ENCODE measurements at places on chromosomes 16 and 17.

GRCh38 chr16:57405097-57405496, 530 bp downstream of the CCL17 start:
- no peak for DNase-seq

- no peak for DNase-seq
Observed at GRCh38 chr17:57633236-57633635, 111.9 kb downstream of the CCDC182 start.

- DNase-seq = no peak
Observed at GRCh38 chr17:54909766-54910165, 9.1 kb downstream of the TOM1L1 start.

DNA sequence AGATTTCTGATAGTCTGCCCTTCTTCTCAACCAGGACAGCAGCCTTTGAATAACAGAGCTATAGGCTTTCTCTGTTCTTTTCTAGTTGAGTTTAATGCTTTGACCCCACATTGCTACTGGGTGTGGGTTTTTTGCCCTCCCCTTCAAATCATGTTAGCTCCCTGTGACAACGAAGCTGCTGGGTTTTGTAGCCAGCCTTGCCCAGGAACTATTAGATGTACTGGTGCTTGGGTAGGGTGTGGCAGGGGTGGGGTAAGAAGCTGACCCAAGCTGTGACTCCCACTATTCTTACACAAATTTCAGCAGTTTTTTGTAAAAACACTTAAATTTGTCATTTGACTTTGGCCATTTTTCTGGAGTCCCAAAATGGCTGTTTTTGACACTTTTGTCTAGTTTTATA, 69.7 kb downstream of the NLK start:
- DNase-seq = no peak

GRCh38 chr17:63369233-63369632, 76.9 kb downstream of the CYB561 start:
- no peak for DNase-seq

- DNase-seq = no peak
Observed at GRCh38 chr16:13995194-13995593, 75.2 kb downstream of the ERCC4 start.

DNA sequence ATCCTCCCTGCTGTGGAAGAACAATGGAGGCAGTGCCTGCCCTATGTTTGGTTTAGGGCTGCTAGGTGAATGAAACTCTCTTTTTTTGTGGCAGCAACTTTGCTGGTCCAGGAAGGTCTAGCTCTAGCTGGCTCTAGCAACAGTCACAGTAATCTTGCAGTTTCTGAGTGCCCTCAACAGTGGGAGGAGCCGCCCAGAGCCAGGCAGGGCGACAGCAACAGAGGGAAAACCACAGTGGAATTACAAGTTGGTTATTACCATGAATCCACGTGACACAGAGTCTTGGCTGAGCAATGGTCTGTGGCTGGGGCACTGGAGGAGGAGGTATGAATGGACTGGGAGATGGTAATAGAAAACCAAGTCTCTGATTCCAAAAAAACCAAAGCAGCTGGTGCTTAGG, 10.3 kb downstream of the HSPB9 start:
- no peak for DNase-seq

DNA sequence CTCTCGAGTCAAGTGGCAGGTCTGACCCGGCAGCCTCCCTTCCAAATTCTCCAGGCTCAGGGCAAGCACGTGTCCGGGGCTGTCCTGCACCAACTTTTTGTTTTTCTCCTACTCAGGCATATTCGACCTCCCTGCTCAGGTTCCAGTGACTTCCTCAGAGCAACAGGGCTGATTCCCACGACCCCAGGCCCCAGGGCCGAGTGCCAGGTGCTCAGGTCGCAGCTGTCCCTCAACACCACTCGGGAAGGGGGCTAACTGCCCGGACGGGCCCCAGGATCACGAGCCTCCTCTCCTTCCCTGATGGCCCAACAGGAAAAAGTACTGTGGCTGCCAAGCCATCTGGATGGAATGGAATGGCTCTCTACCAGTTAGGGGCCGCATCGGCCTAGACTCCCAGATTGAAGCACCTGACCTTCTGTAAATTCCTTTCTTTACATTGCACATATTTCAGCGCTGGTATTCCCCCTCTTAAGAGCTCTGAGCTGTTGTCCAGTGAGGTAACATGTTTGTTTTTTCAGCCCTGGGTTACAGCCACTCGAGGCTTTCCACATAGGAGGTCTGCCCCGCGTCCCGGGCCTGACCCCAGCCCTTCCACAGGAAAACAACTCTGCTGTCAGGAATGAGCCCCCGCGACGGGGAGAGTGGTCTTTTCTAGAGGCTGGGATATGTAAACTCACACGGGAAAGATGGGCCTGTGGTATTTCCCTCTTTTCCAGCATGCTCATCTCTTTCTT, 25.0 kb downstream of the NXN start:
- no peak for DNase-seq

DNA sequence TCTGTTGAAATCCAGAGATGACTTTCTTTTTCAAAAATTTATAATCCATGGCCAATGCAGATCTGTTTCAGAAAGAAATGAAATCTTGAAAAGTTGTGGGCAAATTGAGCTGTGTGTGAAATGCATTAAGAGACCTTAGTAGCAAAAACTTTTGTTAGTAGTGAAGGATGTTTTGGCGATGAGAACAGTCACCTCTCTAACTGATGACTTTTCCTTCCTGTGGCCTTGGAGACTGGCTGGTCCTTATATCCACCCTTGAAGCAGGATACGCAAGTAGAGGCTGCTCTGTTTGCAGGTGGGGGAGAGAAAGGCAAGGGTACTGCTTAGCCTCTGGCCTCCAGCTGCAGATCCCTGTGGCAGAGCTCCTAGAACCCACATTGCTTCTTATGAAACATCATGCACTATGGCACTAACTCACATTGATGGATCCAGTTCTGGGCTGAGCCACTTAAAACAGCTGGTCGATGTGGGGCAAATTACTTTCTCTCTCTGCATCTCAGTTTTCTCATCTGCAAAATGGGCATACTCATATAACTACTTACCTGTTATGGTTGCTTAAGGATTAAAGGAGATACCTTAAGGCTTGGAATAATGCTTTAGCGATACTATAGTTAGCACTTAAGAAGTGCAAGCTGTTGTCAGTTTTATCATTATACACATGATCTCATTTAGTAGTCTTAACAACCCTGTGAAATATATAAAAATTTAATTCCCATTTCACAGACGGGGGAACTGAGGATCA, 89.3 kb downstream of the SDR42E1 start:
- DNase-seq = no peak

- DNase-seq = no peak
Observed at GRCh38 chr16:82091241-82091640, 56.2 kb downstream of the HSD17B2 start.

- no peak for DNase-seq
Observed at GRCh38 chr16:87490096-87490798, 2.6 kb downstream of the ZCCHC14 start.

DNA sequence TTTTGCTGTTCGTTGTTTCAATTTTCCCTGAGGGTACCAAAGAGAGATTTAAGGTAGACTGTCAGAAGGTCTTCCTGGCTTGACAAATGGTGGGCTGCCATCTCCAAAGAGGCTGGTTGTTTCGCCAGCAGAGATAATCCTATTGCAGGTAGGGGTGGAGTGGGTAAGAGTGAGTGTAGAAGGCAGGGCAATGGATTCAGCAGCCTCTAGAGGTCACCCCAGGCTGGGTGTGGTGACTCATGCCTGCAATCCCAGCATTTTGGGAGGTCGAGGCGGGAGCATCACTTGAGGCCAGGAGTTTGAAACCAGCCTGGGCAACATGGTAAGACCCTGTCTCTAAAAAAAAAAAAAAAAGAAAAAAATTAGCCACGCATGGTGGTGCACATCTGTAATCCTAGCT, 34.6 kb downstream of the DCAKD start:
- DNase-seq = no peak

DNA sequence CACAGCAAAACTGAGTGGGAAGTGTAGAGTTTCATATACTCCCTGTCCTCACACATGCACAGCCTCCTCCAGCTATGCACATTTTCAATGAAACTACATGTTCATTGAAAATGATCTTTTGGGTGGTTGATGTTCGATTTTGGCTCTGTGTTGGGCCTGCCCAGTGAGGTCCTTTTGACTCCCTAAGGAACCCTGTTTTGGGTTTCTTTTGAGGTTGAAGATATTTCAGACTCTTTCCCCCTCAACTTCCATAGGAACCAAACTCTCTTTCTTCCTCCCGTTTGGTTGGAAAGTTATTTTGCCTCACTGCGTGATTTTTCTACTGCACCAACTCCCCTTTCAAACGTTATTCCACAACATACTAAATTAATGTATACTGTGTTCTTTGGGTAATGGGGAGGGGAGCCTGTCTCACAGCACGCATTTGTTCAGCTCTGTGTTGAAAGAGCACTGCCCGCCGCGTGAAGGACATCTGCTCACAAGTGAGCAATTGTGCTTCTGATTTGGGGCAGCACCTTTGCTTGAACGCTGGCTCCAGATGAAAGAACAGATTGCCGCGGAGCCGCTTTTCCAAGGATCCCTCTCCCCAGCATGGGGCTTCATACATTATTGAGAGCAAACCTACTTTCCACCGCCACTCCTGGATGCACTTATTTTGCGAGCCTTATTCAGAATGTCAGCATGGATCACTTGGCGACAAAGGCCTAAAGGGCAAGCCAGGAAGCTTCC, 385.9 kb downstream of the WWOX start:
- DNase-seq = no peak

DNA sequence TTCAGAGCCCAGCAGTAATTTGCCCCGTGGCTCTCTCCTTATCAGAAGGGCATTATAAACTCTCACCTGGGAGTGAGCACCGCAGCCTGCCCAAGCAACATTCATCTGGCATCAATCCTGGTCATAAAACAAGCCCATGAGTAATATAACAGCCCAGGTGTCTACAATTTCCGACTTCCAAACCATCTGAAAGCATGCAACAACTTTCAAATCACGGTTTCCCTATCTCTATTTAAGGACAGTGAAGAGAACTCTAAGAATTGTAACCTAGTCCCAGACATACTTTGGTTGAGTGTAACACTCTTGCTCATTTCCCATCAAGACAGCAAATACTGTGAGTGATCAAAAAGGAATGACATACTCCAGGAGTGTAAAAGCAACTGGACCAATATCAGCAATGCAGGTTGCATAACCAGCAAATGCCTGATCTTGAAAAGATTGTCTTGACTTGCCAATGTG, 487.4 kb upstream of the SOX9 start:
- no peak for DNase-seq

DNA sequence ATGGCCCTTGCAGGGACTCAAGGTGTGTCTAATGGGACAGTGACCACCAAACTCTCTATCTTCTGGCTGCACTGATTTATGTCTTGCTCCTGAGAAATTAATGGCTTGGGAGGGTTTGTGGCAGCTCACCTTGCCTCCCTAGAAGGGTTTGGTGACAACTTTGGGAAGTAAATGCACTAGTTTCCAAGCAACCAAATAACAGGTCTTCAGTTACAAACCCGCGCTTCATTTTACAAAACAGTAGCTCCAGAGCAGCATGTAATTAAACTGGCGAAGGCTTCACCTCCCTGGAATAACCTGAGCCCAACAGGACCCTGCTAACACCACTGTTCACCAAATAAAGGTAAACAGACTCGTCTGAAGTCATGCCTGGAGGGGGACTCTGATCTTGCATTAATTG, 318.3 kb downstream of the SLC39A11 start:
- DNase-seq = no peak

- DNase-seq = no peak
Observed at GRCh38 chr16:78473031-78473699, 373.7 kb downstream of the WWOX start.

GRCh38 chr16:8251298-8251697, 339.0 kb downstream of the TMEM114 start:
- no peak for DNase-seq

- no peak for DNase-seq
Observed at GRCh38 chr17:31935512-31935911, 1.3 kb upstream of the SUZ12 start.

DNA sequence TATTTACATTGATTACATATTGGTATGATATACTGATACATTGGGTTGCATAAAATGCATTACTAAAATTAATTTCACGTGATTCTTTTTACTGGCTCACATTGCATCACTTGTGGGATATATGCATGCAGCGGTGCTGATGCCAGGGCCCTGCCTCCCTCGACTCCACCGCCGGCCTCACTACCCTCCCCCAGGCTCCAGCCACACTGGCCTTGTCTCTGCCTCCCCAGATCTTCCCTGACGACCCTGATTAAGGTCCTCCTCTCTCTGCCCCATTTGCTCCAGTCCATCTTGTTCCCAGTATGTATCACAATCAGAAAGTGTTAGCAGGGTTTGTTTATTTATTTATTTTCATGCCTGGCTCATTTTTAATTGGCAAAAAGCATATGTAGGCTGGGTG, 306.8 kb downstream of the FOXL1 start:
- DNase-seq = no peak

- DNase-seq = no peak
Observed at GRCh38 chr17:31391496-31391949, at the start of gene RAB11FIP4. Gene RAB11FIP4 (plus strand): TSS chr17:31391675. CDS start chr17:31391853, 178 bp downstream.

DNA sequence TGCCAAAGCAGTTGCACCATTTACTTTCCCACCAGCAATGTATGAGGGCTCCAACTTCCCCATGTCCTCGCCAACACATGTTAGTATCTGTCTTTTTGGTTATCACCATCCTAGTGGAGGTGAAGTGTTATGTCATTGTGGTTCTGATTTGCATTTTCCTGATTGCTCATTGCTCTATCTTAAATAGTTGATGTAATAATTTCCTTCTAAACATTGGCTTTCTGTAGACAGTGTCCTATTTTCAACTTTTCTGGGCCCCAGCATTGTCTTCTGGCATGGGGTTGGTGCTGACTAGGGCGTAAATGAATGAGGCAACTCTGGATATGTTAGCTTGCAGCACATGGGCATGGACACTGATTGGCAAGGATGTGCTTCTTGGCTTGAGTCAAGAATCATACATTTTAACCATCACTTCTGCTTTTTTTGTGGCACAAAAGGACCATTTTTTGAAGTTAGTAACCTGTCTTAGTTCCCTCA, 25.1 kb downstream of the PLCG2 start:
- no peak for DNase-seq

DNA sequence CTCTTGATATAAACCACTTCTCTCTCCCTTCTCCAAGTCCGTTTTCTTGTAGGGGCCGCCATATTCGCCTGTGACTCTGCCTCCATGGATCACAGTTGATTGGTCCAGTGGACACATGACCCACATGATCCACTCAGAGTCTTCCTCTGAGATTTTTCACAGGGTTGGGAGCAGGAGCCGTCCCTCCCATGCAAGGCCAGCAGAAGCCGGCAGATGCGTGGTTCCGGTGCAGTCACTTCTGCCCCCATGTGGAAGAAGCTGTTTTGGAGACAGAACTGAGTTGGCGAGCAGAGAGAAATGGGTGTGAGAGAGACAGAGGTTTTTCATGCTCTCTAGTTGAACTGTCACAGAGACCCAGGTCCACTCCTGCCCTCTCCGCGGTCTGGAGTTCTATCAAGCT, 83.3 kb downstream of the C16orf95 start:
- no peak for DNase-seq

- no peak for DNase-seq
Observed at GRCh38 chr17:55038291-55038690, 69.7 kb downstream of the STXBP4 start.

DNA sequence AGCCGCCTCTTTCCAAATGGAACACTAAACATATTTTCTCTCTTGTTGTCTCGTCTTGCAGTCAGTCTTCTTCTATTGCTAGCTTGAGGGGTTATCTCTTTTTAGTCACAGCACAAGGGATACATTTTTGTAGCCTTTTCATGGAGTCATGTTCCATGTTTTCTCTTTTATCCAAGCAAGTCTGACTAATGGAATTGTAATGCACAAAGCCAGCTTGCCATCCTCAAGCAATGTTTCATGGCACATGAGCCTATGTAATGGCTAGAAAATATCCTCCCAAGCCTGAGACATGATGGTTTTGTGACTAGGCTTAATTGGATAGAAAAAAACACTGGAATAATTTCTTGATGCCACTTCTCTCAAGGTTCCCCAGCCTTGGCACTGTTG, 414.6 kb upstream of the GOT2 start:
- no peak for DNase-seq

- no peak for DNase-seq
Observed at GRCh38 chr17:83133302-83134121, 54.1 kb downstream of the METRNL start.
